ENCODE measurements at places on chromosomes 13 and 19.

- DNase-seq = no peak
Observed at GRCh38 chr19:5035793-5036697, 67.1 kb downstream of the KDM4B start.

DNA sequence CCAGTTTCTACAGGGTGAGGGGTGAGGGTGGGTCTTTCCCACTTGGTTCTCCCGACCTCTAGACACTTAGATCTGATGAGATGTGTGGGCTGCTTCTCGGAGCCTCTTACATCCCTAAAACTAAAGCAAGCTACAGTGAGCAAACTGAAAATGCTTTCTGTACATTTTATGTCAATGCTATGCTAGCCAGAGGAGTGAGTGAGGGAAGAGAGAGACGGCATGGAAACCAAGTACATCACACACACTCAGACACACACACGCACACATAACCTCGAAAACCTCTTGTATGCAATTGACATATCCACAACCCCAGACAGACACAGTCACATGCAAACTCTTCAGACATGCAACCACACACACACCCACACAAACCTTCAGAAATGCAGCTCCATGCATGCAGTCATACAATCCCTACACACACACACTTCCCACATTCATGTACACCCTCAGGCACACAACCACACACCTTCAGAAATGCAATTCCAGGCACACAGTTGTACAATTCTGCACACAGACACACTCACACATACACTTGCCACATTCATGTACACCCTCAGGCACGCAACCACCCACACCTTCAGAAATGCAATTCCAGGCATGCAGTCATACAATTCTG, 1.4 kb downstream of the SLC1A6 start:
- no peak for DNase-seq

- DNase-seq = no peak
Observed at GRCh38 chr19:7748756-7749155, 1.4 kb upstream of the CD209 start.

DNA sequence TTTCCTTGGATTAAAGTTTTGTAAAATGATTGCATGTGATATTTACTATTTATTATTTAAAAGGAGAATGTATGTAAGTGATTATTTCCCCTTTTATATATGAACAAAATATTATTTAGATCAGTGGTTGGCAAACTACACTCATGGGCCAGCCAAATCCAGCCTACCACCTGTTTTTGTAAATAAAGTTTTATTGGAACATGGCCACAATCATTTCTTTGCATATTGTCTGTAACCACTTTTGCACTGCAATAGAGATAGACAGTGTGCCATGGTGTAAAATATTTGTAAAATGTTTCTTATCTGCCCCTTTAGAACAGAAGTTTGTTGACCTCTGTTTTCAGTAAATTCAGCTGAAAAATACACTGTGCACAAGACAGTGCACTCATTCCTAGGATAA, 426.4 kb downstream of the MYO16 start:
- no peak for DNase-seq

DNA sequence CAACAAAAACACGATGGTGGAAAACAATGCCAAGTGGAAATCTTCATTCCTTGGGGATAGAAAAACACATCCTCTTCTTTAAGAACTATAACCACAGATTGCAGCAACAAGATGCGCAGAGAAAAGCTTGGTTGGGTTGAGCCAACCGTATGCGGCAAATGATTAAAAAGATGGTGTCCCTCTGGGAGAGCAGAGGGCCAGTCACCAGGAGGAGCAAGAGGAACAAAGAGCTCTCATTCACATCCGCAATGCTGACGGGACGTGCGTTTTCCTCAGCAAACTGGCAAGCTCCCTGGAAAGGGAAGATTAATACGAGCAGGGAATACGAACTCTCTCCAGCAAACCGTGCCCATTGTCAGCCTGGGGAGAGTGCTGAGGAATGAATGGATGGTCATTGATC, 141.6 kb downstream of the KATNAL1 start:
- no peak for DNase-seq

DNA sequence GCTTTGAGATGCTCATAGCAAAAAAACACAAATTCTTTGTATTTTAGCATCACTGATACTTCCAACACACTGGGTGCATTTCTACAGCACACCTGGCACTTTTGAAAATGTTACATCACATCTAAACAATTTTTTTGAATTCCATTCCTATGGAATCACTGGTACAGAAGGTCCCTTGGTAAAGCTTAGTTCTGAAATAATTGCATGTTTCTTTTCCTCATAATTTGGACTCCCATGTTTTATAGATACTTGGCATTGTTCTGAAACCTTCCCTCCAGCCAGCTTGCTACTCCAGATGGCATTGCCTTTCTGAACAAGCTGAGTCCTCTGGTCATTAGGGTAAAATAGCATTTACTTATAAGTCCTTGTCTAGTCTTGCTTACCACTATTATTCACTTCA, 481.3 kb upstream of the GPC6 start:
- DNase-seq = no peak

- DNase-seq = no peak
Observed at GRCh38 chr13:59304596-59304995, 859.1 kb downstream of the DIAPH3 start.

DNA sequence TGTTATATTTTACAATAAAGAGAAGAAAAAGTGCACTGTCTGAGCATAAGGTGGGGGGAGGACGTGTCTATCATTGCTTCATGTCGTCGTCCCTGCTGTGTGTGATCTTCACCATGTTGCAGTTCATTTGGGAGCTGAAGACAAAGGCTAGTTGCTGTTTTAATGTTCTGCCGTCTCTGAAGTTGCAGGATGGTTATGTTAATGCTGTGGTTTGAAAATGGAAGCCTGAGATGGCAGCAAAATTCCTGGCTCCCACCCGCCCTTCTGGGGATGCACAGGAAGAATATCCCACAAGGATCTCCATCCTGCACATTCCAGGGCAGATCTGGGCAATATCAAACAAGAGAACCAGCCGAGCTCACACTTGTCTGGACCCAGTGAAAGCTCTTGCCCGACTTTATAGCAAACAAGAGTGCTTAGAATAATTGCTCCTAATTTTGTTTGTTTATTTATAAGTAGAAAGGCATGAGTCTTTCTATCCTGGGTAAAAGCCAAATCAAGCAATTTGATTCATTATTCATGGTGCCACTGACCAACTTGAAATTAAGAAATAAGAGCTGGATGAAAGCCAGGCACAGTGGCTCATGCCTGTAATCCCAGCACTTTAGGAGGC, 110.3 kb upstream of the ABCC4 start:
- no peak for DNase-seq

- DNase-seq = no peak
Observed at GRCh38 chr13:22866221-22866620, 314.6 kb upstream of the SGCG start.

DNA sequence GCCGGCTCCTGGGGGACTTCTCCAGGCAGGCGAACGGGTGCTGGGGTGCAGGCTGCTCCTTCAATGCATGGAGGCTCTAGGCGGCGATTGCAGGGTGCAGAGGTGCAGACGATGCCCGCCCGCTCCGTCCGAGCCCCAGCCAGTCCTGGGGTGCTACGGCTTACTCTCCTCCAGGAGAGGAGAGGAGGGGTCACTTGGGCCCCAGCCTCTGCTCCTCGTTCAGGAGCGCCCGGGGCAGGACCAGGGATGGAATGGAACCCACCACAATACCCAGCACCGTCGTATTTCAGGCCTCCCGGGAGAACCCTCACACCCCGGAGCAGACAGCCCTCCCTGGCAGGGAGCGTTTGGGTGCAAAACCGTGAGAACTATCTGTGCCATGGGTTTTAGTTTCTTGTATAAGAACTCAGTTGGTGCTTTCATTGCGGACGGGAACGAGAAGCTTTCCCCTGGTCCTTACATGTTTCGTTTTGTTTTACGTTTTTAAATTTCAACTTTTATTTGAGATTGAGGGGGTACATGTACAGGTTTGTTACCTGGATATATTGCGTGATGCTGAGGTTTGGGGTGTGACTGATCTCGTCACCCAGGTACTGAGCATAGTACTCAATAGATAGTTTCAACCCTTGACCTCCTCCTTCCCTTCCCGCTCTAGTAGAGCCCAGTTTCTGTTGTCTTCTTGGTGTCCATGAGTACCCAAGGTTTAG, 46.8 kb downstream of the ARHGEF18 start:
- no peak for DNase-seq

All from Kasumi-1 (cell line).